ENCODE measurements at places on chromosomes 4 and X. TPM values are rescaled to one million over a fixed set of nuclear protein-coding genes. Genes with fewer than 3 reads are reported as not detected.

GRCh38 chr4:151029537-151029936 lies 14.5 kb upstream of the LRBA start:
- peaks cover 7% of the 10 kb centered on the region for H3K4me1 ChIP-seq
- no peaks in the 10 kb centered on the region for H3K27me3 ChIP-seq
- no peaks in the 10 kb centered on the region for H3K36me3 ChIP-seq

GRCh38 chr4:134160211-134160610 lies 41.4 kb downstream of the PABPC4L start:
- no peaks in the 10 kb centered on the region for H3K36me3 ChIP-seq
- H3K4me3 ChIP-seq: no peak overlapping the region
- no peaks in the 10 kb centered on the region for H3K27me3 ChIP-seq
- no peak for DNase-seq

GRCh38 chrX:111447298-111447697 lies 35.3 kb upstream of the DCX start:
- no peak for DNase-seq
- no peaks in the 10 kb centered on the region for H3K36me3 ChIP-seq
- no peak overlapping the region for H3K4me3 ChIP-seq
- H3K27me3 ChIP-seq: peaks cover 7% of the 10 kb centered on the region
- H3K4me1 ChIP-seq: no peaks in the 10 kb centered on the region
- H3K27ac ChIP-seq: no peak overlapping the region

PDGFRA gene
- total RNA-seq: 316 TPM

ADGRL3 gene
- not detected for total RNA-seq
